GM04504 (cell line): ENCODE measurements at places on chromosomes 13 and 19.

GRCh38 chr13:73223372-73223781, 164.6 kb downstream of the KLF5 start:
- no peak for DNase-seq

DNA sequence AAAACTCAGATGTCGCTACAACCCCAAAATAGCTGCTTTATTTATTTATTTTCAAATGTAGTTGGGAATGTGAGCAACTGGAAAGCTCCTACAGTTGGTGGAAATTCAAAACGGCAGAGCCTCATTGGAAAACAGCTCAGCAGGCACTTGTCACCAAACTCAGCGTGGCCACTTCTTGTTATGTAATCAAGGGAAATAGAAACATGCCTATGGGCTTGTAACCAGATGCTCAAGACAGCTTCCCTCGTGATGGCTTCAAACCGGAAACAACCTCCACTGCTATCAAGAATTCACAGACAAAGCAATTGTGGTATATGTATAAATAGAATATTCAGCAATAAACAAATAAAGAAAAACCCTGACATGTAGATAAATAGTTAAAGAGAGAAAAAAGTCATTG, 627.8 kb upstream of the SLC10A2 start:
- DNase-seq: no peak

DNA sequence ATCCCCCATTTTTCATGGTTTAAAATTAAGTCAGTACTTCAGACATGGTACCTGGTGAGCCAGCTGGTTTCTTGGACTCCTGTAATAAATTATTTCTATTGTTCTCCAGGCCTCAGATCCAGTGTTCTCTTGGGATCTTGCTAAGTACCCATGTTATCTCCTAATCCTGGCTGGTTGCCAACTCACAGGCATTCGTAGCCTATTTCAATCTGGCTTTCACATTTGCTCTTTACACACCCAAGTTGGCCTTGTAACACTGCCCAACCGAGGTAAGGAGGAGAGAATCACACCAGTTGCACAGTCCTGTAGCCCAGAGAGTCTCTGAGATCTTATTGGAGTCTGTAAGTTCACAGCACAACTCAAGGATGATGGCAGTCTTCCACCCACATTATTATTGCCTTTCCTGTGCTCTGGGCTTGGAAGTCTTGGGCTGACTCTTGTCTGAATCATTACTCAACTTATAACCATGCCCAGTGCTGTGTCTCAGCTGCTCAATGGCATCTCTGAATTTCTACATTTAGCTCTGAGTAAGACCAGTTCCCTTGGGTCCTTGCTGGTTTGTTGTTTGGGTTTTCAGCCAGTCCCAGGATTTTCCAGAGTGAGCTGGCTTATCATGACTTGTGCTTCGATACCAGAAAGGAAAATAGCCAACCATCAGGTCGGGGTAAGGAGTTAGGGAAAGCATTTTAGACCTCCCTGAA, 76.6 kb upstream of the KLF12 start:
- peak; percentile 93 for DNase-seq

GRCh38 chr19:33558856-33559255, 37.3 kb upstream of the PEPD start:
- DNase-seq: peak; percentile 5

GRCh38 chr19:37095859-37096258, 17.6 kb downstream of the ZNF420 start:
- DNase-seq: no peak

DNA sequence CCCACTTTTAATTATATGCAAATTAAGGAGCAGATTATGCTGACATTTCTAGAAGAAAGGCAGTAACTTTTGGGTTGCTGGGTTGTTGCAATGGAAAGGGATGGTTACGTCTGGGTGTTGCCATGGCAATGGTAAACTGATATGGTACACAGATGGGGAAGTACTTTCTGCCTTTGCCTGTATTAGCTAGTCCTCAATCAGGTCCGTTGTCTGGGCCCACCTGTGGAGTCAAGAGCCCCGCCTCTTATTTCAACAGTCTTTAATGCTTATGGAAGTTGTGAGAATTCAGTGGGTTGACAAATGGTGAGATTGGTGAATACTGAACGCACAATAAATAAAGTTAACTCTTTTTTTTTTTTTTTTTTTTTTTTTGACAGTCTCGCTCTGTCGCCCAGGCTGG, 30.6 kb upstream of the DPP9 start:
- DNase-seq: no peak

DNA sequence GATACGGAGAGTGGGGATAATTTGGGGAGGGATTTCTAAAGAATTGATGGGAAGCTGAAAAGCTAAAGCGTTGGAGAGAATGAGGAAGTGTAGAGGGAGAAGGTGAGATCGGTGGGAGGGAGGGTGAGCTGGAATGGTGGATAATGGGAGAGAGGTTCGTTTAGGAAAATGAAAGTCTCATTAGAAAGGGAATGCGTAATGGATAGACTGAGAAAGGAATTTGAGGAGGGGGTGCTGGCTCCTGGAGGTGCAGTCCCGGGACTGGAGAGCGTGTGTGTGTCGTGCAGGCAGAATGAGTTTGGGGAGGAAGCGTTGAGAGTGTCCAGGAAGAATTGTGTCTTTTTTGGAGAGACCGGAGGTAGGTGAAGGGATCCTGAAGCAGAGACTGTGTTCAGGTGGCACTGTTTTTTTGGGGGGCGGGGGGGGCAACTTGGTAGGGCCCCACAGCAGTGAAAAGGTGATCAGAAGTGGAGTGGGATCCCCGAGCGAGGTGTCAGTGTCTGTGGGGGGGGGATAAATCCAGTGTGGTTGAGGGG, 1.4 kb downstream of the ACTN4 start:
- no peak for DNase-seq

DNA sequence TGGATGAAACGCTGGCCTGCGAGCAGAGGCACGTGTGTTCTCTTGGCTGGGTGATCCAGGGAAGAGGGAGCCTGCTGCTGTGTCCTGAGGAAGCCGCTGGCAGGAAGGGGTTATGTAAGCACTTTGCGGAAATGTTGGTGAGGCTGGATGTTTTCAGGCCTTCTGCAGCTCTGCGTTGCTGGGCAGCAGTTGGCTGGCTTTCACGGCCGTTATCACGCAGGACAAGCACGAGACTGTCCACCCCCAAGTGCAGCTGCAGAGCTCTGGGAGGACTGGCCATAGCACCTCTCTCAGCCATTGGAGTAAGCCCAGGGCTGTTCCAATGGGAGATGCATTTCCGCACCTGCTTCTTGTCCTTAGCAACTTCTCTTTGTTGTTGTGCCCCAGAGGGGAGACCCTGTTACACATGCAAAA, 146.9 kb upstream of the SOX21 start:
- peak; percentile 38 for DNase-seq

DNA sequence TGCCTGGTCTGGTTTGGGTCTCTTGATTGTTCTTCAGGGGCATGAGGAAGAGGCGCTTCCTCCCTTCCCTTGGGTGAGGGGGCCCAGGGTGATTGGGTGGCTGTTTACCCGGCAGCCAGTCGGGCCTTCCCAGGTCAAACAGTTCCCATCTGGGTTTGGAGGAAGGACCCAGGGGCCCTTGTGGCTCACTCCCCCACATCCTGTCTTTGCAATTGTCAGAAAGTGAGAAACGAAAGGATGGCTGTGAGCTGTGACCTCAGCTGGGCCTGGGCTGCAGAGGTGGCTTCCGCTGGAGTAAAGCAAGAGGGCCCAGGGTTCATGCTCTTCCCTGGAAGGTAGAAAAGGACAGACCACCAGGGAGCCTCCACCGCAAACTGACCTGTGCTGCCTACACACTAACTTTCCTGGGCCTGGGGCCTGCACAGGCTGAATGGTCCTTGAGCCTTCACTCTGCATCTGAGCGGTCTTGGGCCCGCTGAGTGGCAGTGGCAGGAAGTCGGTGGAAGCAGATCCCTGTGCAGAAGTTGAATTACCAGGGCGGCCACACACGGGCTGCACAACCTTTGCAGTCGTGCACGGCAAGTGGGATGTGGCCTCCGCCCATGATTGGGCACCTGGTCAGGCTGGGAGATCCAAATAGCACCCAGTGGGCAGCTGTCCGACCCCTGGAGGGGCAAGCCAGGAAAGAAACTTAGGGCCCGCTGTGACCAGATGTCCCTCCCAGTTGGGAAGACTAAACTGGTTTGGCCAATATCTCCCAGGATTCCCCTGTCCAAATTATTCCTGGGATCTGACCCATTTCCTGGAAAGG, 5.3 kb upstream of the CD79A start:
- DNase-seq: no peak

- no peak for DNase-seq
These were observed 910.6 kb upstream of the SLITRK5 start for GRCh38 chr13:86760620-86761019.

- no peak for DNase-seq
These were observed 145.9 kb upstream of the SPACA7 start for GRCh38 chr13:112229992-112230872.

DNA sequence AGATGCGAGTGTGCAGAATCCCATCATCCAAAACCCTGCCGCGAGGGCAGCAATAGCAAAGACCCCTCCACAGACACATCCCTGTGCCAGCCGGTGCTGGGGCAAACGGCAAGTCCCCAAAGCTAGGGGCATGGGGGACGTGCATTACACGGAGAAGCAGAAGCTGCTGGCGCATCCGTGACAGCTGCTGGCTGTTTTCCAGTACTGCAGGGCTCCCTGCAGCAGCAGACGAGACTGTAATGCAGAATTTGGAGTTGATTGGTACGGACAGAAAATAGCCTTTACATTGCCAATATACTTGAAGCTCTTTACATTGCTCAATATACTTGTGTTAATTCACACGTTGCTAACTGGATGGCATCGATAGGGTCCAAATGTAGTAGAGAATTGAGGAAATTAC, 77.2 kb upstream of the TMTC4 start:
- DNase-seq: no peak

- no peak for DNase-seq
These were observed 129.4 kb downstream of the PCDH20 start for GRCh38 chr13:61286148-61286745.

- no peak for DNase-seq
These were observed 25.2 kb downstream of the DGKH start for GRCh38 chr13:42073683-42074082.

DNA sequence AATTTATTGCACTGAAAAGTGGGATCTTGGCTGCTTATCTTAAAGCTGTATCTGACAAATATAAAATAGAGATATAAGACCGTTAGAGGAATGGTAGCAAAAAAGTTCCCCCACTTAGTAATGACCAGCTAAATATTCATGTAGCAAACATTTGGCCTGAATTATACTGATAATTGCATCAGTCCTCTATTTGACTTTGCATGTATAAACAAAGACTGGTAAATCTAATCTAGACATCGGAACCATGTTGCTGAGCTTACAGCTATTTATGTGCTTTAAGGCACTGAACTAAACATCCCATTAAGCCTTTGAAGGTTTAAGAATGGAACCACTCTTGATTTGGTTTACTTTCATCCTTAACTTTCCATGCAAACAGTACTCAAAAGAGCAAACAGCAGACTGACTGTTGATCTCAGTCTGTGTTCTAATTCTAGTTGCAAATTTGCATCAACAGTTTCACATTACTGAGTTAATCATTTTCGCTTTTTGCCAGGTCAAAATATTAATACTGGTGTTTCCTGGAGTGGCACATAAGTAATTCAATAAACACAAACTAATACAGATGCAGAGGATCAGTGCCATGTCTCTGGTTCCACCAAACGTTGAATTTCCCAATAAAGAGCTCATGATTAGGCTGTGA, 203.5 kb upstream of the HTR2A start:
- DNase-seq: no peak

DNA sequence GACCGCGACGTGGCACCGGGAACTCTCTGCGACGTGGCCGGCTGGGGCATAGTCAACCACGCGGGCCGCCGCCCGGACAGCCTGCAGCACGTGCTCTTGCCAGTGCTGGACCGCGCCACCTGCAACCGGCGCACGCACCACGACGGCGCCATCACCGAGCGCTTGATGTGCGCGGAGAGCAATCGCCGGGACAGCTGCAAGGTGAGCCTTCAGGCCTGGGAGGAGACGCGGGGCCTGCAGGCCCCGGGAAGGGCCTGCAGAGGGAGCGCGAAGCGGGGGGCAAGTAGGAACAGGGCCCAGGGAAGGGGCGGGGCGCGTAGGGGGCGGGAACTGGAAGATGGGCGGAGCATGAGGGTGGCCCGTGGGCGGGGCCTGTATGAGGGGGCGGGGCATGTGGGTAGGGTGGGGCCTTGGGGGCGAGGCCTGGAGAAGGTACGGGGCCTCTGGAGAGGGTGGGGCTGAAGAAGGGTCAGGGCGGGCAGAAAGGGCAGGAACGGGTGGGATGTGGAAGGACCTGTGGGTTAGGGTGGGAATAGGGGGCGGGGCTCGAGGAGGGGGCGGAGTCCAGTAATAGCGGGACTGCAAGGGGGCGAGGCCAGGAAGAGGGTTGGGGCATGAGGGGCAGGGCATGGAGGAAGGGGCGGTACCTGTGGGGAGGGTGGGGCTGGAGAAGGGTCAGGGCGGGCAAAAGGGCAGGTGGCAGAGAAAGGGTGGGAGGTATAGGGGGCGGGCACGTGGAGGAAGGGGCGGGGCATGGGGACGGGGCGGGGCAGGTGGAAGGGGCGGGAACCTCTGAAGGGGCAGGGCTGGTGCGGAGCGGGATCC, 2.5 kb downstream of the CFD start:
- DNase-seq: no peak

GRCh38 chr13:108257248-108257647, 12.3 kb upstream of the TNFSF13B start:
- DNase-seq: no peak

- DNase-seq: no peak
These were observed 820.6 kb downstream of the PCDH17 start for GRCh38 chr13:58452123-58452623.

GRCh38 chr19:47649588-47649987, 40.7 kb downstream of the BICRA start:
- no peak for DNase-seq

DNA sequence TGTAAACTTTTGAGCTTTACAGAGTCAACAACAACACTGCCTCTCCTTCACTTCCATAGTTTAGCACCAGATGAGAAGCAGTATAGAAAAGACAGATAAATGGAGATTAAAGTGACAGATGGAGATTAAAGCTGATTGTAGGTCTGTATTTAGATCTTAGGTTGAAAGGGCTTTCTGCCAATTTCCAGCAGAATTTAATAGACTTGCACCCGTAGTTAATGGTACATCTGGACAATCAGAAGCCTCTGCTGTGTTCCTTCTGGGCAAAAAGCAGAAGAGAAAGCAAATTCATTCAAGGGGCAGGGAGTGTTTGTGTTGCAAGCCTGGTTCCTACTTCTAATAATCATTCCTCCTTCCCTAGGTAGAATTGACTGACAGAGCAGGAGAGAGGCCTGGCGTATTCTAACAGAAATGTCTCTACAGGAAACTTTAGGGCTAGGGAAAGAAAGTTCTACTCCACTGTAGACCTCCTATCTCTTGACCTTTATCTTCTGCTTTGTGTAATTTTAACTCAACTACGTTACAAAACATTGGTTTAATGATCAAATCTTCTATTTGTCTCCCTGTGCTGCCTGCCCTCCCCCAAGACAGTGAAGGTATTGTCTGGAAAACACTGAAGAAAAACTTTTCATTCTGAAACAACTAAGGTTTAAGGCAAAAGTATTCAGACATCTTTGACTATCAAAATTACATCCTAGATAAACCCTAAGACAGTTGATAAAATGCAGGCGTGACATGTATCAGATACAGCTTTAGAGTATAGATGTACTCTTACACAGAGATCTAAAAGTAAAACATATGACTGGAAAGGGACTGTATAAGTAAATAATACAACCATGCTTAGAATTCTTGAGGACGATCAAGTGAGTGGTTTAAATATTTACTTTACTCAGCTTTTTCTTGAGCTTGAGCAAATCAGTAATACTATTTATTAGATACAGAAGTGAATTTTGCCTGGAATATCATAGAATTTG, 44.4 kb downstream of the GPC6 start:
- no peak for DNase-seq

GRCh38 chr19:35430409-35431144, 17.5 kb upstream of the FFAR2 start:
- no peak for DNase-seq
